ENCODE measurements at places on chromosomes 6 and 20.

GRCh38 chr6:13046084-13046483, 282.3 kb downstream of the TBC1D7 start:
- DNase-seq = no peak

- DNase-seq = no peak
These were observed 392.2 kb upstream of the MARCKS start for GRCh38 chr6:113464960-113465359.

DNA sequence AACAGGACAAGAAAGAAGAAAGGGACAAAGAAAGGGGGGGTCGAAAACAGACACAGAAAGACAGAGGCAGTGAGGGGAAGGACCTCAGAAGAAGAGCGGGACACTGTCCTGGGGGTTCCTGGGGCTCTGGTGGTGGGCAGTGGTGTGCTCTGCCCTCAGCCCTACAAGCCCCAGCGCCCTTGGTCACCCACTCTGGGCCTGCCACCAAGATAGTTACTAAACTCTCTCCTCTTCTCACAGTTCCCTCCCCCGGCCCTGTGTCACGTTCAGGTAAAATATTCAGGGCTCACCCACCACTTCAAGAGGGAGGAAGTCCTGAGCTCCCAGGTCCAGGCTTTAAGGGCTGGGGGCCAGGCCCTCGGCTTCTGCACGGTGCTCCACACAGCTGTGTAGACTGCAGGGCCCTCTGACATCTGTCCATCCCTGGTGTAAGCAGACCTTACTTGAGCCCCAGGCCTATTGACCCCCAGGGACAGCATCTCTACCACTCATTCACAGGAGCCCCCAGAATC, 87.4 kb downstream of the MRPL14 start:
- no peak for DNase-seq

DNA sequence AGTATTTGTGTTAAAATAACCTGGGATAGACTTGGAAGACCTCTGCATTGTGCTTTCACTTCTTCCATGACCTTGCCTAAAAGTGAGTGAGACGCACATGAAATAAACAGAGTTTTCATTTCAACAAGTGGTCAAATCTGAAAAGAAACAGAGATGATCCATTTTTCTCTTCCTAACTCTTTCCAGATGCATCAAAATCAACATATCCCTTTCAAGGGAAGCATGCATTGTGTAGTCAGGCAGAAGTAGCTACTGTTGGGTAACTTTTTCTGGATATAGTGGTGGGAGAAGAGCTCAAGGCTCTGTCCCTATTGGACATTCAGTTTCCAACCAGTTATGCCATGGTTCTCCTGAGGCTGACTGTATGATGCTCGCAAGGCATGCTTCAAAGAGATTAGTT, 233.0 kb upstream of the JAG1 start:
- DNase-seq = no peak

DNA sequence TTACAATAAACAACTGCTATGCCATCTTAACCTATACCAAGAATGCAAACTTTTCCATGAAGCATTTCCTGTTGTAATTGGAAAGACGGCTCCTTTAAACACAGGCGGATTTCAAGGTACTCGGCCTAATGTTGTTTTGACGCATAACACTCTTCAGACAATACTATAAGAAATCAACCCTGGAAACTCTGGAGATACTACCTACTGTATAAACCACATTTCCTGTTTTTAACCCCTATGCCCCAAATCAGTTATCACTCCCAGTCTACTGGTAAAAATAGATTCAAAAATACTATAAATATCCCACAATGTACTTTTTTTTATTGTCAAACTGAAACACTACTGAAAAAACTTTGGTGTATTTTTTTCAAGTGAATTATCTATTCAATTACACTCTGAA, 118.1 kb downstream of the IRF4 start:
- DNase-seq = no peak

DNA sequence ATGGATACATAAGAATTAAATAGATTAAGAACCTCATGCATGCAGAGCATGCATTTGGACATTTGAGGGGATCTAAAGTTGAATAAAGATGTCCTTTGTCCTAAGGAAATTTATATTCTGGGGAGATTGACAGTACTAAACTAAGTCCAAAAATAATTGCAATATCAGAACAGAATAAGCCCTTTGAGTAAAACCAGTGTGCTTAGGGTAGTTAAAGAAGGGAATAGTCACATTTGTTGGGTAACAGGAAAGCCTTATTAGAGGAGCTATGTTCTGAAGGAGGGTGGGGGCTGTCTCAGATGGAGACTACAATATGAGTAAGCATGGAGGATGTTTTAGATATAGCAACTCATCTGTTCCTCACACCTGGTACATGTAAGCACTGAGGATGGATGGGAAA, 35.8 kb downstream of the CDC5L start:
- no peak for DNase-seq

DNA sequence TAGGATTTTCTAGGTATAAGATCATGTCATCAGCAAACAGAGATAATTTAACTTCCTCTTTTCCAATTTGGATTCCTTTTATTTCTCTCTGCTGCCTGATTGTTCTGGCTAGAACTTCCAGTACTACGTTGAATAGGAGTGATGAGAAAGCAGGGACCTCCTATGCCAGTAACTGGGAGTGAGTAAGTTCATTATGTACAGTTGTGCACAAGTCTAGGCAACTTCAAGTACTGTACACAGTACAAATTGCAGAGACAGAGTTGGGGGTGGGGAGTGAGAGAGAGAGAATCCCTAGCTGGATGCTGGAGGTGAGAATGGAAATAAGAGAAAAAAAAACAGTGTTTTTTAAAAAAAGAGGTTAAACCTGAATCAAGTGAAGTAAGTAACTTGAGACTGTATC, 210.2 kb downstream of the MMUT start:
- DNase-seq = no peak

GRCh38 chr6:47478233-47479139, 897 bp downstream of the CD2AP start:
- DNase-seq = peak; percentile 56

GRCh38 chr6:158006331-158006730, 24.7 kb downstream of the SYNJ2 start:
- DNase-seq = no peak

GRCh38 chr20:43022568-43022967, 167.1 kb downstream of the PTPRT start:
- DNase-seq = no peak

- DNase-seq = no peak
These were observed 637 bp downstream of the UBR2 start for GRCh38 chr6:42564506-42564825.

DNA sequence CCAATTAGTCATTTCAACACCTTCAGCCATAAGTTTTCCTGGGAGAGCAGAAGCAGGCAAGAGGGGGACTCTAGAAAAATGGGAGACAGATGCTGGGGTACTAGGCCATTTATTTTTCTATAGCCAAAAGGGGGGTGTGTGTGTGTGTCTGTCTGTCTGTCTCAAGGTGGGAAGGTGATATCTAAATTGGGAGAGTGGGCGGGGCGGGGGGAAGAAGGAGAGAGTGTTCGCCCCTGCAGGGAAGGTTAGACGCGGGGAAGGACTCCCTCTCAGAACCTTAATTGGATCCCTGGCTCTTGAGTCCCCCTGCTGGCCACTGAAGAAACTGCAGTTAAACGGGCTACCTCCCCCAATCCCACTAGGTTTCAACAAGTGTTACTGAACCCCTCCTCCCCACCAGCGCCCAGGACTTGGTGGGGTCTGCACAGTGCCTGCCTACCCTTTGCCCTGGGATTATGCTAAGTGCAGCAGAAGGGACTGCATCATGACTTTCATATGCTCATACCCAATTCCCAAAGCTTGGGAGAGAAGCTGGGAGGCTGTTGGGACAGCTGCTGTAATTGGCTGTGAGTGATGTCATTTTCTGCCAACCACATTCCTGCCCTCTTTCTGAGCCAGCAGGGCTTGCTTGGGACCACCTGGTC, 45.8 kb downstream of the FOXP4 start:
- DNase-seq = peak; percentile 53

GRCh38 chr6:166003569-166003968, 164.1 kb downstream of the TBXT start:
- DNase-seq = no peak

- no peak for DNase-seq
These were observed 1.2 kb downstream of the CST7 start for GRCh38 chr20:24950128-24950835.

DNA sequence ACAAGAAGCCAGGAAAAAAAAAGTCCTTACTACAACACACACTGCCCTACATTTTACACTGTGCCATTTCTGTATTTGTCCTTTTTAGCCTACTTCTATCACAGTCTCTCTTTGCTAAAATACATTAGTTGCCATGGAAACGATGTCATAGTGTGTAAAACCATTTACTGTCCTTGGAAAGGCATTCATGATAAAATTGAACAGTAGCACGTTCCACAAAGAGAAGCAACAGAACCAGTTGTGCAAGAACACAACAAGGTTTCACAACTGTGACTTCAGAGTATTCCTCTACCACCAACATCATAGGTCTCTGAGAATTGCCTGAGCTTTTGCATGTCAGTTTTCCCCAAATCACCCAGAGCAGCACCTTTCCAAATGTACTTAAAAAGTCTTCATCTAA, 20.5 kb downstream of the FYN start:
- DNase-seq = no peak

- no peak for DNase-seq
These were observed 305.8 kb upstream of the PRDM1 start for GRCh38 chr6:105780146-105780860.
